RPMI8226 (cell line): ENCODE measurements at places on chromosomes 1 and 21.

DNA sequence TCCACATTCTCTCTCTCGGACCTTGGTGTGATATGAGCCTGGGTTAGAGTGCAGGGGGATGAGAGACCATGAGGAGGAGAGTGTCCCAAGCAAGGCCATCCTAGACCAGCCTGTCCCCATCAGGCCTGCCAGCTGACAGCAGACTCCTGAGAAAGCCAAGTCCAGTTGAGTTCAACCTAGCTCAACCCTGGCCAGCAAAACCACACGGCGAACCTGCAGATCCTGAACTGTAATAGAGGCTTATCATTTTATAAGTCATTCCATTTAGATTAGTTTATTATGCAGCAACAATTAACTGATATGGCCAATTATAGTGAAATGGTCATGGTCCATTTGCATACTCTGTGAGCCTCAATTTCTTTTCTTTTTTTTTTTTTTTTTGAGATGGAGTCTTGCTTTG, 36.4 kb upstream of the ARHGEF10L start:
- DNase-seq: no peak

DNA sequence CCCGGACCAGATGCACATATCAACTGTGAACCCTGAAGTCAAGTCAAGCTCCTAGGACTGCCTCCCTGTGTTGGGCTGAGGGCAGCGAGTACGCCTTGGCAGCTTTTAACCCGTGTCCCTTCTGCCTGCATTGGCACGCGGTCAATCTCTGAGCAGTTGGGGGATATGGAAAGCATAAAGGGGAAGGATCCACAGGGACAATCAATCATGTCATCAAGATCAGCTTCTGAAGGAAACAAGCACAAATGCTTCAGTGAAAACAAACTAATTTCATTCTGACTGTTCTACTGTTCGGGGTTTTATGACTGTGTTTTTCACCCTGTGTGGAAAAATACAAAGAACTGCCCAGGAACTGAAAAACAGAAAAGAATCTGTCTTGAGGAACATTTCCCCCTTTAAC, 106.2 kb downstream of the RUNX1 start:
- no peak for DNase-seq

DNA sequence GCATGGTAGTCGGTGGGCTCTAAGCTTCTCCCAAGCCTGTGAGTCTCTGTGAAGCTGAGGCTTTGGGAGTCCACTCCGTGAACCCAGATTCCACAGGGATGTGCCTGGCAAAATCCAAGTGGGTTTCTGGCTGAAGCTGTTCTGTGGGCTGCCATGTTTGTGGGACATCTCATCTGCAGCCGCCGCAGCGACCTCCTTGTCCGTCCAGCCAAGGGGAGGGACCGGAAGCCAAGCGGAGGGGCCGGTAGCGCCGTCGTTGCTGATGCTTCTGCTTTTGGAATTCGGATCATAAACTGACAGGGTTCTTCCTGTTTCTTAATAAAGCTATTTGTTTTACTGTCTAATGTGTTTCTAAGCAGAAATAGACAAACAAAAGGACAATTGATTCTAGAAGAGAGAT, 13.3 kb downstream of the KIF26B start:
- DNase-seq: peak; percentile 53

GRCh38 chr1:184895086-184895485, 79.2 kb downstream of the NIBAN1 start:
- no peak for DNase-seq
